ENCODE measurements at places on chromosomes 3 and 15.

DNA sequence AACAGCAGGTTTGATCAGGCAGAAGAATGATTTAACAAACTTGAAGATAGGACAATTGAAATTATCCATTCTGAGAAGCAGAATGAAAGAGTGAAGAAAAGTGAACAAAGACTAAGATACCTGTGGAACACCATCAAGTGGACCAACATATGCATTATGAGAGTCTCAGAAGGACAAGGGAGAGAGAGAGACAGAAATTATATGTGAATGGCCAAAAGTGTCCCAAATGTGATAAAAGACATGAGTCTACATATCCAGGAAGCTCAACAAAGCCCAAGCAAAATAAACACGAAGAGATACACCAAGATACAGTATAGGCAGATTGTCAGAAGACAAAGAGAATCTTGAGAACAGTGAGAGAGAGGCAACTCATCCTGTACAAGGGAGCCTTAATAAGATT lies 5.6 kb upstream of the NR1I2 start:
- DNase-seq, result no peak

DNA sequence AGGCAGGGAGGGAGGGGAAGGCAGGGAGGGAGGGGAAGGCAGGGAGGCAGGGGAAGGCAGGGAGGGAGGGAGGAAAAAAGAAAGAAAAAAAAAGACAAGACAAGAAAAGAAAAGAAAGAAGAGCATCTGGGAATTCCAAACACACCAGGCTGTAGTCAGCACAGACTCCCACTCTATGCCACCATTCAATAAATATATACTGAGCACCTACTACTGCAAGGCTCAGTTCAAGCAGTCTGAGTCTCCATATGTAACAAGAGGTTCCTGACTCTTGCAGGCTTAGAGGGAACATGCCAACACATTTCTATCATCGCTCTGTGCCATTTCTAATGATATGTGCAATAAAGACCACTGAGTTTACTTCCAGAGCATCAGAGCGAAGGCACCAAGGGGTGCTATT lies 47.7 kb downstream of the ANXA2 start:
- DNase-seq, result no peak

GRCh38 chr3:107662586-107662985 lies 139.8 kb downstream of the BBX start:
- DNase-seq, result no peak

GRCh38 chr15:78810362-78811123 lies 721 bp downstream of the ADAMTS7 start:
- no peak for DNase-seq

- no peak for DNase-seq
These were observed 32.2 kb upstream of the SSR3 start for GRCh38 chr3:156586905-156587759.
